ENCODE measurements at places on chromosomes 5 and 9.

GRCh38 chr5:122435761-122436160 lies 123.7 kb downstream of the SNCAIP start:
- no peak overlapping the region for H3K4me3 ChIP-seq
- peaks cover 17% of the 10 kb centered on the region for H3K27me3 ChIP-seq
- no peaks in the 10 kb centered on the region for H3K36me3 ChIP-seq
- H3K27ac ChIP-seq = no peak overlapping the region
- no peak for DNase-seq
- H3K4me1 ChIP-seq = peaks cover 5% of the 10 kb centered on the region

DNA sequence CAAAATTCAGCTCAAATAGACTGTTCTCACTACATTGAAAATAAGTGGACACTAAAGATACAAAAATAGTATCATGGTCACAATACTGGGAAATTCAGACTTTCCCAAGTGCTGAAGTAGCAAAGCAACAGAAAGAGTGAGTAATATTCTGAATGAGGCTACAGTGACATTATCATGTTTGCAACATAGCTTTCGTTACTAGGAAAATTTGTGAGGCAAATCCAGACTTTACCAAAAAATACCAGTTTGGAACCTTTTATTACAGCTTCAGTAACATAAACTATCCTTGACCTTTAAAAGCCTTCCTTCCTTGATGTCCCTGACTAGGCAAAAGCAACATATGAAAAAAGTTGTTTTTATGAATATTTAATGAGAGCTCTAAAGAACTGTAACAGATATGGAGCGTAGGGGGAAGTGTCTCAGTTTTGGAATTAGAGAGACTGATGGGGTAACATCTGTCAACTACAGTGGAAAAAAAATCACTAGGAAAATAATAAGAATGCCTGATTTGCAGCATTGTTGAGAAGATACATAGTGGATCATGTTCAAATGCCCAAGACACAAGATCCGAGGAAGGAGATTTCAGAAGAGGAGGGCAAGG lies 312.9 kb downstream of the ADGRV1 start:
- H3K36me3 ChIP-seq = no peaks in the 10 kb centered on the region
- H3K4me1 ChIP-seq = 0 out of 2 replicates have a peak, but pooled peaks cover 3% of the 10 kb centered on the region
- no peaks in the 10 kb centered on the region for H3K27me3 ChIP-seq
- H3K27ac ChIP-seq = no peak overlapping the region
- no peak overlapping the region for H3K4me3 ChIP-seq

- H3K27ac ChIP-seq = no peak overlapping the region
- H3K4me3 ChIP-seq = peak overlapping the region; percentile 87
- peaks cover 14% of the 10 kb centered on the region for H3K4me1 ChIP-seq
- H3K27me3 ChIP-seq = no peaks in the 10 kb centered on the region
Measured at GRCh38 chr9:20623748-20624124, 1.4 kb upstream of the MLLT3 start.

DNA sequence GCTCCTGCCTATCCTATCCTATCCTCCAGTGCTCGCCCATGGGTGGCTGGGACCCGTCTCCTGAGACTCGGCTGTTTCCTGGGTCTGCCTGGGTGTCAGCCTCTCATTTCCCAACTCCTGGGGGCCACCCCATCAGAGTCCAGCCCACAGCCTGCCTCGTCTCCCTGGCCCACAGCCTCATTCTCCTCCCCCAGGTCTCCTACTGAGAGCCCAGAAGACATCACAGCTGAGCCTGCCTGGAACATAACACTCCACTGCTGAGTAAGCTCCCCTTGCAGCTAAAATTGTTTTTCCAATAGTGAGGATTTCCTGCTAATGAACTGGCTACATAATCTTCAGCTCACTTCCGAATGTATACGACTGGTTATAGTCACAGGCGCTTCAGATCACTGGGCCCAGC lies 95.3 kb downstream of the TTLL11 start:
- H3K27me3 ChIP-seq = no peaks in the 10 kb centered on the region
- H3K27ac ChIP-seq = no peak overlapping the region
- H3K4me3 ChIP-seq = no peak overlapping the region
- H3K36me3 ChIP-seq = no peaks in the 10 kb centered on the region

GRCh38 chr5:62719061-62719720 lies 140.6 kb downstream of the LRRC70 start:
- DNase-seq = no peak
- no peak overlapping the region for H3K27ac ChIP-seq
- H3K36me3 ChIP-seq = no peaks in the 10 kb centered on the region
- no peaks in the 10 kb centered on the region for H3K27me3 ChIP-seq

DNA sequence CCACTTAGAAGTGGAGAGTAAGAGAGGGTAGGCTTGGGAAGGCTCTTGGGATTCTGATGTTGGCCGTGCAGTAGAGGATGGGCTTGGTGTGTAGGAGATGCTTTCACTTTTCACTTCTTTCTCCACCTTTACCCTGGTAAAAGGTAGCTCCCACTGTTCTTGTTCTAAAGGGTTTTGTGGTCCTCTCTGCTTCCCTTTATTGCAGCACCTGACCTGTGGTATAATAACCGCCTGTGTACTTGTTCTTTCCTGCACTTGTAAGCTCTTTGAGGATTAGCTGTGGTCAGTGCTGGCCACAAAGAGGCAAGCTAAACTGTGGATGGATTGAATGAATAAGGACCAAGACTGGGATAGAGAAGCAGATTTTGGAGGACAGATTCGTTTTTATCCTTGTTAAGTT lies 25.2 kb downstream of the KDM4C start:
- H3K4me3 ChIP-seq = no peak overlapping the region
- no peak overlapping the region for H3K27ac ChIP-seq
- H3K27me3 ChIP-seq = no peaks in the 10 kb centered on the region
- DNase-seq = no peak
- peaks cover 11% of the 10 kb centered on the region for H3K4me1 ChIP-seq

DNA sequence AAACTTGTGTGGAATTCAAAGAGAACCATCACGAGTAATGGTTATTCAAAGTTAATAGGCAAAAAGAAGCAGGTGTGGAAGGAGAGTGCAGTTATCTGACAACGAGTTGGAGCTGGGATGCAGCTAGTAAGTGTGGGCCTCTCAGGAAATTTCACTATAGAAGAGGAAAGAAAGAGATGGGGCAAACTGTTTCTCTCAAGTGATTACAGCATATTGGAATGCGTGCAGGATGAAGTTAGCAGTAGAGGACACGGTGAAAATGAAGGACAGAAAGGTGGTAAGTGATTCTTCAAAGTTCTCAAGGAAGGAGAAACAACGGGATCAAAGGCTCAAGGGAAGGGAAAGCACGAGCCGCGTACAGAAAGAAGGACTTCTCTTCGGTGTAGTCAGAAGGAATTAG lies 84.0 kb downstream of the ADAMTS12 start:
- no peak overlapping the region for H3K27ac ChIP-seq
- peaks cover 24% of the 10 kb centered on the region for H3K4me1 ChIP-seq
- no peaks in the 10 kb centered on the region for H3K27me3 ChIP-seq
- no peak for DNase-seq
- H3K36me3 ChIP-seq = no peaks in the 10 kb centered on the region
- H3K4me3 ChIP-seq = no peak overlapping the region

- no peaks in the 10 kb centered on the region for H3K36me3 ChIP-seq
- DNase-seq = no peak
- no peak overlapping the region for H3K27ac ChIP-seq
- no peaks in the 10 kb centered on the region for H3K4me1 ChIP-seq
- H3K27me3 ChIP-seq = no peaks in the 10 kb centered on the region
Measured at GRCh38 chr9:101184813-101185278, 156.3 kb downstream of the PLPPR1 start.

- H3K4me1 ChIP-seq = no peaks in the 10 kb centered on the region
- H3K27me3 ChIP-seq = no peaks in the 10 kb centered on the region
- H3K4me3 ChIP-seq = no peak overlapping the region
Measured at GRCh38 chr5:38431242-38431853, 125.1 kb downstream of the LIFR start.

GRCh38 chr5:127298036-127298429 lies 7.4 kb downstream of the MEGF10 start:
- H3K4me3 ChIP-seq = no peak overlapping the region
- H3K36me3 ChIP-seq = no peaks in the 10 kb centered on the region
- DNase-seq = no peak
- no peak overlapping the region for H3K27ac ChIP-seq

- no peak overlapping the region for H3K4me3 ChIP-seq
- H3K36me3 ChIP-seq = no peaks in the 10 kb centered on the region
- H3K27ac ChIP-seq = no peak overlapping the region
- peaks cover 4% of the 10 kb centered on the region for H3K4me1 ChIP-seq
- no peaks in the 10 kb centered on the region for H3K27me3 ChIP-seq
- DNase-seq = no peak
Measured at GRCh38 chr5:172356047-172356446, 72.5 kb upstream of the UBTD2 start.

- DNase-seq = no peak
- H3K4me1 ChIP-seq = peaks cover 14% of the 10 kb centered on the region
- no peaks in the 10 kb centered on the region for H3K36me3 ChIP-seq
Measured at GRCh38 chr9:129906298-129906697, 71.0 kb downstream of the USP20 start.

DNA sequence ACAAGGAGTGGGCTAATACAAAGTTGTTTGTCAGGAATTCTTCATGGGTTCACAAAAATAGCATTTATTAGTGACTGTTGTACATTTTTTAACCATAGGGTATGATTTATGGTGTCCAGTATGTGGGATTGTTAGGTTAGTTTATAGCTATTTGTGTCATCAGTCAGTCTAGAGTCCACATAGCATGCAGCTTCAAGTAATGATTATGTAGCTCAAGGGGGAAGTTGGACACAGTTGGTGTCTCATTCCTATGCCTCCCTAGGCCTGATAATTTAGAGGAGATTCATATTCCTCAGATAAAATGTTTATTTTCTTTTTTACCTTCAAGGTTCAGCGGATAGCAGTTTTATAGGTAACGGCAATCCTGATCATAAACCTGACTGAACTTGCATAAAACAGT lies 153.8 kb downstream of the OXCT1 start:
- H3K27ac ChIP-seq = no peak overlapping the region
- no peak overlapping the region for H3K4me3 ChIP-seq
- H3K4me1 ChIP-seq = no peaks in the 10 kb centered on the region
- no peaks in the 10 kb centered on the region for H3K36me3 ChIP-seq
- no peak for DNase-seq

- H3K4me1 ChIP-seq = no peaks in the 10 kb centered on the region
- no peaks in the 10 kb centered on the region for H3K27me3 ChIP-seq
- no peaks in the 10 kb centered on the region for H3K36me3 ChIP-seq
- H3K4me3 ChIP-seq = no peak overlapping the region
Measured at GRCh38 chr5:96520345-96520744, 87.3 kb upstream of the PCSK1 start.

GRCh38 chr5:6378766-6379103 lies 388 bp upstream of the MED10 start:
- H3K4me1 ChIP-seq = peaks cover 23% of the 10 kb centered on the region
- H3K27ac ChIP-seq = no peak overlapping the region
- H3K4me3 ChIP-seq = peak overlapping the region; percentile 77
- no peak for DNase-seq

- no peaks in the 10 kb centered on the region for H3K36me3 ChIP-seq
- H3K27me3 ChIP-seq = no peaks in the 10 kb centered on the region
- no peak for DNase-seq
- H3K4me1 ChIP-seq = no peaks in the 10 kb centered on the region
Measured at GRCh38 chr9:16782490-16782889, 88.0 kb downstream of the BNC2 start.

- H3K27ac ChIP-seq = no peak overlapping the region
- peaks cover 16% of the 10 kb centered on the region for H3K4me1 ChIP-seq
- H3K27me3 ChIP-seq = no peaks in the 10 kb centered on the region
- no peak for DNase-seq
- H3K4me3 ChIP-seq = no peak overlapping the region
Measured at GRCh38 chr9:14146201-14146874, 167.6 kb downstream of the NFIB start.

DNA sequence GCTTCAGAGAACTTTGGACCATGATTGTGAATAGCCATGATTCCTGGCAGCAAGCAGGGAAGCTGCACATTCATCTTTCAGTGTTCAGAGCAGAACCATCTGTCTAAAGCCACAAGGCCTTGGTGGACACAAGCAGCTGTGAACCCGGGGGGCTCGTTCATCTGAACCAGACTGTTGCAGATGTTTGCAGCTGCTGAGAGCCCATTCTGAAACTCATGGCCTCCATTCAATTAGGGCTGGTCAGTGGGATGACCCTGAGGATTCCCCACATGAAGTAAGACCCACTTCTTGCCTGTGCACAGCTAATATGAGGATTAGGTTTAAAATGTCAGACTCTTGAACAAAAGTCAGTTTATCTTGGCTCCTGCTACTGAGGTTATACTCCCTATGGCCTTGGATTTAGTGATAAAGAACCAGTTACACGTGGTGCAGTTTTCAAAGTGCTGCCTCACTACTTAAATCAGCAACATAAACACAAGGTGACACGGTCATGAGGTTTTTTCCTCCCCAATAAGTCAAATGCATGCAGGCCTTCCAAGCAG lies 109.8 kb upstream of the IFNK start:
- no peaks in the 10 kb centered on the region for H3K36me3 ChIP-seq
- H3K27ac ChIP-seq = no peak overlapping the region

GRCh38 chr9:10050016-10050415 lies 562.8 kb downstream of the PTPRD start:
- H3K4me3 ChIP-seq = no peak overlapping the region
- no peaks in the 10 kb centered on the region for H3K36me3 ChIP-seq
- no peak overlapping the region for H3K27ac ChIP-seq
- H3K4me1 ChIP-seq = no peaks in the 10 kb centered on the region
- no peak for DNase-seq

DNA sequence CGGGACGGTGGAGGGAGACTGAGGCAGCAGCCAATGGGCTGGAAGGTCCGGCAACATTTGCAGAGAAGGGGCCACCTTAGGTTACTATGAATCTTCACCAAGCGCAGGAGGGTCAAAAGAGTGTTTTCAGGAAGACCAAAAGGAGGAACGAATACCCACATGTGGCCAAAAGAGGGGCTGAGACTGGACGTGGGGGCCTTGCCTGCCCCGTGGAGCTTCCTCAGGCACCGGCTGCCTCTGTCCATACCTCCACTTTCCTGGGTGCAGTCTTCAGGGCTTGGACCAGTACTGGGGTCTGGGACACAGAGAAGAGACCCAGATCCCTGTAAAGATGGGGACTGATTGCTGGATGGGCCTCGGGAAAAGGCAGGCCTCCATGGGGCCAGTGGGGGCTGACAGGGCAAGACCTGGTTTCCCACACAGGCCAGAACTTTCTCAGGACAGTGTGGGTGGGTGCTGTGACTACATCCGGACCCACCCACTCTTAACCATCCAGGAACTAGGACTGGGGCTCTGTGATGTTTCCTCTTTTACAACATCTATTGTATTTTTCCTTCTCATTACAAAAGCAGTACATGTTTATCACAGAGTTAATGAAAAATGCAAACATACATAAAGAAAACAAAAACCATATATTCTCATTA lies 294.7 kb downstream of the ZSWIM6 start:
- no peak for DNase-seq
- no peaks in the 10 kb centered on the region for H3K27me3 ChIP-seq
- H3K27ac ChIP-seq = no peak overlapping the region
- no peak overlapping the region for H3K4me3 ChIP-seq
- no peaks in the 10 kb centered on the region for H3K36me3 ChIP-seq

GRCh38 chr5:59487068-59487686 lies 406.3 kb downstream of the PDE4D start:
- H3K4me3 ChIP-seq = no peak overlapping the region
- H3K27me3 ChIP-seq = no peaks in the 10 kb centered on the region
- H3K36me3 ChIP-seq = no peaks in the 10 kb centered on the region
- H3K27ac ChIP-seq = no peak overlapping the region
- H3K4me1 ChIP-seq = no peaks in the 10 kb centered on the region

GRCh38 chr9:104927216-104927911 lies 591 bp downstream of the ABCA1 start:
- H3K27me3 ChIP-seq = no peaks in the 10 kb centered on the region
- peak overlapping the region; percentile 88 for H3K4me3 ChIP-seq
- H3K4me1 ChIP-seq = no peaks in the 10 kb centered on the region
- H3K36me3 ChIP-seq = no peaks in the 10 kb centered on the region
- DNase-seq = peak; percentile 39
- peak overlapping the region; percentile 43 for H3K27ac ChIP-seq

All from PC-3 (cell line).